AG20443 (cell line): ENCODE measurements at places on chromosomes 11 and 22.

- DNase-seq = no peak
Measured at GRCh38 chr11:45904309-45904915, 2.7 kb downstream of the FREY1 start.

- no peak for DNase-seq
Measured at GRCh38 chr11:118690553-118691304, 11.3 kb upstream of the TREH start.

DNA sequence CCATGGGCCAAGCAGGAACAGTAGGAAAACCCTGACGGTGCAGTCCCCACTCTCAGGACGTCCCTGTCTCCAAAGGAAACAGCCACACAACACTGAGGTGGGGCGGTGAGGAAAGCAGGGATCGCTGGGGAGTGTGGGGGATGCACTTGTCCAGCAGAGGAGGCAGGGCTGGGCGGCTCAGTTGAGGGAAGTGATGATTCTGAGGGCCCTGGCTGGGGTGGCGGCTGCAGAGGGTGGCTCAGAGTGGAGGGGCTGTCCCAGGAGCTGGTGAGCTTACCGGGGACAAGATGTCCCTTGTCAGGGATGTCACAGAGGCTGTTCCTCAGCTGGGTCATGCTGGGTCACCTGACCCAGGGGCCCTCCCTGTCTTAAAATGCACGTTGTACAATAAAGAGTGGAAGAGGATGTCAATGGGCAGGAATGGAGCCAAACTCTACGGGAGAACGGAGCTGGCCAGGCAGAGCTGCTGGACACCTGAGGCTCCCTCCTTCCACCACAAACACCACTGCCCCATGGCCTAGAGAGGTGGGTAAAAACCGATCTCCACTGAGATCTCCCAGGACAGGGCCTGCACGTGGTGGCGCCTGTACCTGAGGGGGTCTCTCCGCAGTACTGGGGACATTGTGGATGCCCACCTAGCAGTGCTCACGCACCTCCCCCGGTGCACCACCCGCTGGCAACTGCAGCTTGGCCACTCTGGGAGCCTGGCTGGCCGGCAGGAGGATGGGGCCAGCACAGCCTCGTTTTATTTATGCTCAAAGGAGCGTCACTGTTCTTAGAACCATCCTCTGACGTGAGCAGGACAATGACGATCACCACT lies 9.7 kb upstream of the EFCAB6 start:
- DNase-seq = no peak

- DNase-seq = peak; percentile 28
Measured at GRCh38 chr11:64268893-64269539, 15.4 kb downstream of the BAD start.

DNA sequence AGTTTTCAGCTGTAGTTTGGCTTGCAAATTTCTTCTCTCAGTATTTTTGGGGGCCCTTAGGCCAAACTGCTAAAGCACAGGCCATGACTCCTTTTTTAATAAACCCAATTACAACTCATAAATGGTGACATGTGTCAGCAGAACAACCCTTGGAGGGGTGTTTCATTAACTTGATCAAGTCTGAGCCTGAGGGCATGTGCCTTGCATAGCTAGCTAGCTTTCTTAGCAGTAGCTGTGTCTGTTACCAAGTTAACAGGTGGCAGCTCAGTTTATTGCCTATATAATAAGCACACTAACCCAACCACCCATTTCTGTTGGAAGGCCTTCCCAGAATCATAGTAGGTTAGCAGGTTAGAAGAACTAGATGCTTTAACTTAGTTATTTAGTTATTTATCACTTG lies 950.3 kb upstream of the CCDC90B start:
- no peak for DNase-seq

GRCh38 chr11:36069576-36070212 lies 125.8 kb downstream of the LDLRAD3 start:
- DNase-seq = no peak

DNA sequence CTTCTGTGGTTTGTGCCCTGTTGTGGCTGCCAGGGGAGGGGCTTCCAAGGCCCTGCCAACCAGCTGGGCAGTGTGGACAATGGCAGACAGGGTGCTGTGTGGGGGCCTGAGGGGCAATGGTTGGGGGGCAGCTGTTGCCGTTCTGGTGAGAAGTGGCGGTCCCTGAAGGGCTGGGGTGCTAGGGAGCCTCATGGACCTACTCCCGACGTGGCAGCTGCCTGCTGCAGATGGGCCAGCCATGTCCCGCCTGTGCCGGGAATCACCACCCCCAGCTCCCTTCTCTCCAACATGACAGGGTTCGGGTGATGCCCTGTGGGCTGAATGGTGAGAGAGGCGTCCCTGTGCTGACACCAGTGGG lies 74.2 kb downstream of the KCNQ1 start:
- no peak for DNase-seq

DNA sequence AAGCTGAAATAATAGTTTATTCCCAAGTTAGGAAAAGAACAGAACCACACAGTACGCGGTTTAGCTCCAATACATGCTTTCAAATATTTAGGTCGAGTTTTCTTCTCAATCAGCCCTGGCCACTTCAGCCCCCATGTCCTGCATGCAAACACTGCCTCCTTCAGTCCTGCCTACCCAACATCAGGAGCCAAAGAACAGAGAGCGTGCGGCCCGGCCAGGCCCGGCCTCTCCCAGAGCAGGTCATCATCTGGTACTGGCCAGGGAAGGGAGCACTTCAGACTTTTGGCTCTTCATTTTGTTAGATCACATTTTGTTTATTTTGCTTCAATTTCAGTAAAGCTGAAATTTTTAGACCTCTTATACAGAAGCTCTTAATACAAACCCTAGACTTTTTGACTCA lies 6.7 kb downstream of the BRD1 start:
- DNase-seq = peak; percentile 34

DNA sequence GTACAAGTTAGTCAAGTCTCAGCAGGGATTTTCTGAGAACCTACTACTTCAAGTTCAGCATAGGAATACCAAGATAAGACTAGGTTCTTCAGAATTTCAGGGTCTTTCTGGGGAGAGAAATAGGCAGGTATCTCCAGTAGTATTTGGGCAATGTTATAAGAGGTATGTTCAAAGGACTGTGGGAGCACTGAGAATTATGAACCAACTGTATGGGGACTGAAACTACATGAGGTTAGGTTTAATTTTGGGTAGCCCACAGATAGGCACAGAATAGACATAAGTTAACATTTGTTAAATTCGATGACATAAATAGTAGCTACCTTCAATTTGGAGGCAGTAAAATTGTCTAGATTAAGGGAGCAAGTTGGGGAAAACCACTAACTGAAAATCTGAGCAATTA lies 9.2 kb upstream of the GAB2 start:
- no peak for DNase-seq

DNA sequence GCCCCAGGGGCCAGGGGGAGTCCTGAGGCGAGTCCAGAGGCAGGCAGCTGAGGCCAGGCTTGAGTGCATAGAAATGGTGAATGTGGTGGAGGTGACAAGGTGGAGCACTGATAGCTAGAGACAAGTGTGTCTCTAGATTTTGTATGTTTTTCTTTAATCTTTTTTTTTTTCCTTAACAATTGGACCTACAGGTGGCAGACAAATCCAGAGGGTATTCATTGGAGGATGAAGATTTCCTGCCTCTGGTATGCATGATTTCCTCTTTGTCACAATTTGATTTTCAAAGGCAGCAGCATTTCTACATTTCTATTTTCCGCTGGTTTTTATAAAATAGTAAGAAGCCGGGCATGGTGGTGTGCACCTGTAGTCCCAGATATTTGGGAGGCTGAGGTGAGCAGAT lies 47.7 kb upstream of the DKK3 start:
- no peak for DNase-seq

- DNase-seq = no peak
Measured at GRCh38 chr11:58919980-58920379, 19.3 kb upstream of the GLYATL1 start.

- no peak for DNase-seq
Measured at GRCh38 chr11:58928107-58928499, 11.2 kb upstream of the GLYATL1 start.

DNA sequence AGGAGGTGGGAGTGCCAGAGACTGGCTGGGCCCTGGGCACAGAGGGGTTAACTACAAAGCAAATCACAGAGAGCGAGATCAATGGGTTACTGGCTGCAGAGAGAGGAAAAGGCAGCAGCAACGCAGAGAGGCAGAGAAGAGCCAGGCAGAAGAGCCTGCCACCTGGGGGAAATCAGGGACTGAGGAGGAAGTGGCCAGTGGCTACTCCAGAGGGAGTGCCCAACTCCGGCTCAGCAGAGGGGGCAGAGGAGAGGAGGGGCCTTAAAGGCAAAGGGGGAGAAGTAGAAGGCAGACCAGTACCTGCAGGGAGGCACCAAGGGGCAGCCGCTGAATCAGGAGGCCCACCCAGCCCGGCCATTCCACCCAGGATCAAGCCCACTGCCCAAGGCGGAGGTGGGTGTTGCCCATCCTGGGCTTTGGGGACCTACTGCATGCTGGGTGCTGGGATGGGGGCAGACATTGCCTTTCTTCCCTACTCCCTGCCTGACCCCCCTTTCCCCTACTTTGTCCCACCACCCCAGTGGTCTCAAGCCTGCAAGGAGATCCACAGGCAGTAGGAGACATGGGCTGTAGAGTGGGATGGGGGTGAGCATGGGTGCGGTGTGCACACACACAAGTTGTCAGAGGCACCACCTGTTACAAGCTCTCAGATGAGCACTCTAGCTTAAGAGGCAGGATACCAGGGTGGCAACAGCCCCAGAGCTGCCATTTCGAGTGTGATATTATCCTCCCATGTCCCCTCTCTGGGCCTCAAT lies 926 bp upstream of the GALR3 start:
- DNase-seq = no peak

DNA sequence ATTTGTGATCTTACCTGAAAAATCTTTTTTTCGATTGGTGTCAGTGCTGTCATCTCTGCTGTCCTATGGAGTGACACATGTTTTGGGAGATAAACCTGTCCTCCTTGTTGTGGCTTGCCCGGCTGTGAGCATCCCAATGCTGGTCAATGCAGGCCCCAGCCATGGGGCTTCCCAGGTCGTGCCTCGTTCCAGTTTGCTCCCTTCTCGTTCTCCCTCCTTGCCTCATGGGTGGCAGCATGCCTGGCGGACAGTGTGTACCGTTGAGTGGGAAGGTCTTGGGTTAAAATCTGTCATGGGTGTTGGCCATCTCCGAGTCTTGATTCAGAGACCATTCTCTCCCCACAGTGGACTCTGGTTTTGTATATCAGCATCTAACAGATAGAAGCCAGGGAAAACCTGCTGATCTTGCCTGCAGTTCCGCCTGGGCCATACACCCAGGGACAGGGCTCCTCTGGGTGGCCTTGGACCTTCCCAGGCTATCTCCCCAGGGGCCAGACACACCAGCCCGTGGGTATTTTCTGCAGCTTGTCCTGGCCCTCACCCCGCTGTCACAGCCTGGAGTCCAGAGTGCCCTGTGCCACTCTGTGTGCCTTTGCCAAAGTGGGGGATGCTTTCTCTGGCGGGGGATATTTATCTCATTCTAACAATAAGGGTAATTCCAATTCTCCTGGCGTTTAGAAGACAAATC lies 208.1 kb downstream of the TBC1D22A start:
- DNase-seq = no peak

DNA sequence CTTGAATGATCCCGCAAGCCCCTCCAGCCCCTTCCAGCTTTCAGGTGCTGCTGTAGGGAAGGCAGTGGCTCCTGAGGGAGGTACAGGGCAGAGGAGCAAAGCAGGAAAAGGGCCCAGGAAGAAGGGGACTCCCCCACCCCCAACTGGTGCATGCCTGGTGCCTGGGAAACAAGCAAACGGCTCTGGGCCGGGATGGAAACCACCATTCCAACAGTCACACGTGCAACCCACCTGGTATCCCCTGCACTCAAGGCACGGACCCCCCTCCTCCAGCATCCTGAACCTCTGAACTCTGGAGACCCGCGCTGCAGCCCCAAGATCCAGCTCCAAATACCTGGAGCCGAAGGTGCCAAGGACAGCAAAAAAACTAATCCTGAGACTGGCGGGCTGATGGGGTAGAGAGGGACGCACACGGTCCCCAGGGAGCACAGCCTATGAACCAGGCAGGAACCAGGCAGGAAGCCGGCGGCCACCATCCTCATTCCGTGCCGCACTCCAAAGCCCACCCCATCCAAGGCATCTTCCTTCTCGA lies 537 bp downstream of the SCN4B start:
- DNase-seq = no peak

DNA sequence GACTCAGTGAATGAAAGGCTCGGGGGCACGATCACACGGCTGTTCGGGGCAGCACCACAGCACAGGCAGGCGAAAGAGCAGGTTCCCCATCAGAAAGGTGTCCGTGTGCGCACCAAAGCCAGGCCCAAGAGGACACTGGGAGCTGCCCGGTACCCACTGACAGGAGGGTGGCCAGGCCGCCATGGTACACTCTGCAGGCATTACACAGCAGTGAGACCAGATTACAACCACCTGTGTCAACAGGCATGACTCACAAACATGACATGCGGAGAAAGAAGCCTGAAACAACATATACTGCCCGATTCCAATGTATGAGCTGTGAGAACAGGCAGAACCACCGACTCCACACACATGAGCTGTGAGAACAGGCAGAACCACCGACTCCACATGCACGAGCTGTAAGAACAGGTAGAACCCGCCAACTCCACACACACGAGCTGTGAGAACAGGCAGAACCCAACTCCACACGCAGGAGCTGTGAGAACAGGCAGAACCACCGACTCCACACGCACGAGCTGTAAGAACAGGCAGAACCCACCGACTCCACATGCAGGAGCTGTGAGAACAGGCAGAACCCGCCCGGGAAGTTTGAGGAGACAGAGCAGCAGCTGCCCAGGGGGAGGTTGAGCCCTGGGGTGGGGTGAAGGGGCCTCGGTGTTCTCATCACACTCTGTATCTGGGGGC lies 32.6 kb downstream of the KIAA0930 start:
- DNase-seq = no peak

DNA sequence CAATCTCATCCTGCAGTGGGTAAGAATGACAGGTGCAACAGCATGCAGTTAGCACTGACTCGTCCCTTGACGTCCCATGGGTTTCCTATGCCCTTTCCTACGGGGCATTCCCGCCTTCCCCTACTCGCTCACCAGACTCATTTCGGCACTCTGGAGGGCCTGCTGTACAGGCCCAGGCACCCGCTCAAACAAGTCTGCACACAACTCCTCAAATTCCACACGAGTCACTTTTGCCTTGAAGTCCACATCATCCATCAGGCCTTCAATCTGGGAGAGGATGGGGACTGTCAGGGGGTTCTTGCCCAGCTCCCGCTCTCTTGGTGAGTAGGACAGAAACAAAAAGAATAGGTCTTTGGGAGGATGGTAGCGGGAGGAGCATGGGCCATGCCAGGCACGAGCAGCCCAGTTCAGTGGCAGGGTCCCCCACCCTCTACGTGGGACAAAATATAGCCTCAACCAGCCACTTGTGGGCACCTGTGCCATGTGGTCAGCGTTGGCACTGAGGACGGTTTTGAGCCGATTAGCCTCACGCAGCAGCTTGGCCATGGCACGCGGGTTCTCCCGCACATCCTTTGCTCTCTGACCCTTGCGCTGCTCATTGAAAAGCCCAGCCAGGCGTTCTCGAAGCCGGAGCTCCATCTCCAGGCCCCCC lies 4.7 kb downstream of the HYOU1 start:
- DNase-seq = no peak

DNA sequence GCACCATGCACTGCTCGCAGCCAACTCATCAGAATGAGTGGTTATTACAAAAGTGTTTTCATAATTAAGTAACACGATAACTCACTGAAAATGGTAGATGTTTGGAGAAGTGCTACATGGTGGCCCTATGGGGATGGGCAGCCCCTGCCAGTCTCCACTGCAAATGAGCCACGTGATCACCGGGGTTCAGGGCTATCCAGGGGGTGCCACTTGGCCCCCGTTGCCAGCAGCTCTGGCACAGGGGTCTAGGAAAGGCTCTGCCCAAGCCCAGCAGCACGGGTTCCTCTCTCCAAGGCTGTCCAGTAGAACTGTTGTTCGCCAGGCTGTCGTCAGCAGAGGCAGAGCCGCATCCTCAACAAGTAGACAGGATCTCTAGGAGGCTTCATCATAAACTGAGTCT lies 382.1 kb upstream of the B3GAT1 start:
- no peak for DNase-seq

- DNase-seq = peak; percentile 83
Measured at GRCh38 chr11:65856689-65857499, 1.1 kb downstream of the CFL1 start.
